ENCODE measurements at places on chromosomes 1 and 21. TPM values are rescaled to one million over a fixed set of nuclear protein-coding genes. Genes with fewer than 3 reads are reported as not detected.

DNA sequence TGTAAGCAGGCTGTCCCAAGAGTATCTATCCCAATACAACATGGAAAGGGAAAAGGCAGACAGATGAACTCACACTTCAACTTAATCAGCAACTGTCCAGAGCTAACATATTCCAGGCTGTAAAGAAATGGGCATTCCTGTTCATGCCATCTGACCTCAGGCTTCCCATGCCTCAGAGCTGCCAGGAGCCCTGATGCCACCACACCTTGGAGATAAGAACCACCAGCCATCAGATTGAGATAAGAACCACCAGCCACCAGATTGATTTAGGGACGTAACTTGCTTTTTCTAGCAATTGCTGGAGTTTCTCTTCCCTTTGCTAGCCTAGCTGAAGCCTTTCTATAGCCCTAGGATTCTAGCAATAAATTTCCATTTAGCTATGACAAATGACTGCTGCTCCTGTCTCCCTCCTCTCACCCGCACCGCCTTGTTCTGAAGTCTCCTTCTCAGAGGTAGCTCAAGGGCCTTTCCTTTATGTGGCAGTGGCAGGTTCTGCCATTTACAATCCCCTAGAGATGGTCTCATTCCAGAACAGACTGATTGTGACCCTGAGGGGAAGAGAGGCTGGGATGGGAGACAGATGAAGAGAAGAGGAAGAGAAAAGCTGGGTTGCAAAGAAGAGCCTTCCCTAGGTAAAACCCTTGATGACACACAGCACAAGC, 88.0 kb upstream of the CTTNBP2NL start:
- DNase-seq, result no peak

The CSF3R gene
- total RNA-seq, result 6.5 TPM

The CFAP45 gene
- total RNA-seq, result 0.56 TPM

The FCGR3B gene
- total RNA-seq, result not detected

- DNase-seq, result no peak
Measured at GRCh38 chr21:39882839-39883195, 15.6 kb downstream of the PCP4 start.

DNA sequence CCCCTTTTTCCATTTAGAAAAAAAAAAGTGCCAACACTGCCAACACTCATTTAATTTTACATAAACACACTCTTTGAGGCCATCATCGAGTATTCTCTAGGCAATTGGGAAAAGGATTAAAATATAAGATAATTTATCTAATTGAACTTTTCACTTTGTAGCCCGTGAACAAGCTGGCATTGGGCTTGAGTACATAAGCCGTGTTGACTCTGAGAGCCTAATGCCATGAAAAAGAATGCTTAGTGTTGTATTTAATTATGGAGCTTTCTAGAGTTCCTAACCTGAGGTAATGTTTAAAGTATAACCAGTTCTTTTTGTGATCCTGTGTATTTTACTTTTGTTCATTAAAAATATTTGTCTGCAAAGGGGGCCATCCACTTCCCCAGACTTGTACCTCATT, 193.8 kb downstream of the LYPLAL1 start:
- DNase-seq, result no peak

DNA sequence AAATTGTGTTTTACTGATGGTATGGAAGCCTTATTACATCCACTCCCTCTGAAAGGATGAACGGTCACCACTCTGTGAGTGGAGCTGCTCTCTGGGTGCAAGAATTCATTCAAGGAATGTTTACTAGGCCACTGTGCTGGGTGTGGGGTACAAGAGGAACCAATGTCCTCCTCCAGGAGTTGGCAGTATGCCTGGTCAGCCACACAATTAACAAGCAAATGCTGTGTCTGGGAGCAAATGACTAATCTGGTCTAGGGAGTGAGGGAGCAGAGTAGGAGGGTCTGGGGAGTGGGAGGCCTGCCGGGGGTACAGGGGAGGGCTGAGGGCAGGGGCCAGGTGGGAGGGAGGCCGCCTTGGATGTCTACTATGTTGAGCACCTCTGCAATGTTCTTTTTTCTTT, 27.2 kb upstream of the TDRD10 start:
- peak; percentile 58 for DNase-seq

GRCh38 chr1:27536767-27537166, 46.8 kb upstream of the WASF2 start:
- DNase-seq, result peak; percentile 94

The FCRL6 gene
- total RNA-seq, result 1.1 TPM

DNA sequence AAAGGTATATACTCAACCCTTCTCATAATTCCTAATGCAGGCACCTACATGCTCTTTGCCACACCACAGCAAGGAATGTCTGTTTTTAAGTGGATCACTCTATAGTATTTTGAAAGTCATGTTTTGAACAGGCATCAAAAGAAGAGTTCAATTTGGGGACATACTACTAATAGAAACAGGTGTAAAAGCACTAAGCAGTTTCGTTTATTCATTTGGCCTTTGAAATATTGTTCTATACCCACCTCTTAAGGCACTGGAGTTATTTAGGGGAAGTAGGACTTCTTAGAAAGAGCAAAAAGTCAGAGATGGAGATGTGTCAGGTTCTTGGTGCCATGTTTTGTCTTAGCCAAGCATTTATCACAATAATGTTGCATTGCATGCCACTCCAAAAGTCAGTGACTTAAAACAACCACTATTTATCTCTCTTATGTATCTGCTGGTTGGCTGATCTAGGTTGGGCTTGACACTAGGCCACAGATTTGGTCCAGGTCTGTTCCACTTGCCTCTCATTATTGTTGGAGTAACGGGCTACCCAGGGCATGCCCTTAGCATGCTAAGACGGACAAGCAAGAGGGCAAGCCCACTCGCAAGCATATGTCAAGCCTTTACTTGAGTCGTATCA, 107.5 kb downstream of the RGL1 start:
- no peak for DNase-seq

The LRIG2 gene
- 24.7 TPM for total RNA-seq

- DNase-seq, result no peak
Measured at GRCh38 chr1:241846862-241847539, 1.0 kb upstream of the EXO1 start.

DNA sequence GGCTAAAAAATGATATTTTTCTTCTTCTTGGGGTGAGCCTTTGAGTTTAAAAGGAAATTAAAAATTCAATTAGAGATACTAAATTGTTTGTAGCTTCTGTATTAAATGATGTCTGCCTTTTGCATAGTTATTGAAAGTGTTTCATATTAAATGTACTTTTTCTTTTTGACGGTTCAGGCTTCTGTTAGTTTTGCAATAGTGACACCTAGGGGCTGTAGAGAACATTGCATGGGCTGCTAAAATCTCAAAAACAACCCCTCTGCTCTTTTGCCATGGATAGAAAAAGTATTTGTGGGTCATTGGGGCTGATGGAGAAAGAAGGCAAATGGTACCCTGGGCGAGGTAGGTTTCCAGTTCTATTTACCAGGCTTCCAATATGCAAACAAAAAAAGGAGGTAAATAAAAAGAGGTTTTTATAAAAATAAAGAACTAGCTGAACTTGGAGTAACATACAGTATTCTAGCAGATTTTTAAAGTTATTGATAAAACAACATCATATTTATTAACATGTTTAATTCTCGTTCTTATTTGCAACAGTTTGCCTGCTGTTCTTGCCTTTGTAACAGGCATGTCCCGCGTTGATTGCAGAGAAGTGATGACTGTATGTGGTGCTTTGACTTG, 115.4 kb upstream of the HOOK1 start:
- no peak for DNase-seq

DNA sequence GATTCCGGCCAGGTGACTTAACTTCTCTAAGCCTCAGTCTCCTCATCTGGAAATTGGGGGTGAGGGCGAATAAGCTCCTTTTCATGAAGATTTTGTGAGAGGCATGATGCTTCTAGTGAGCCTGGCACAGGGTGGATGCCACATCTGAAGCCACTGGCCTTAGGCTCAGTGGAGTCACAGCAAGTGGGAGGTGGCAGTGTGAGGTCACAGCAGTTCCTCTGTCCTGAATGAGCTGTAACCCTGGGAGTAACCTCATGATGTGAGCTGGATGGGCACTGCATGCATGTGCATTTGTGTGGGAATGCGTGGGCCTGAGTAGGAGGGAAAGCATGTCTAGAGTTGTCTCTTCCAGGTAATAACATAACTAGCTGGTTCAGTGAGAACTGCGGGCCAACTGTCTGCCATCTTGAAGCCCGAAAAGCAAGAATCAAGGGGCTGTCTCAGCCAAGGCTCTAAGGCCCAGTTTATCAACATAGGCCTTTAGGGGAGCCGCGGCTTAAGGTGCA, 27.0 kb upstream of the HTR1D start:
- no peak for DNase-seq

DNA sequence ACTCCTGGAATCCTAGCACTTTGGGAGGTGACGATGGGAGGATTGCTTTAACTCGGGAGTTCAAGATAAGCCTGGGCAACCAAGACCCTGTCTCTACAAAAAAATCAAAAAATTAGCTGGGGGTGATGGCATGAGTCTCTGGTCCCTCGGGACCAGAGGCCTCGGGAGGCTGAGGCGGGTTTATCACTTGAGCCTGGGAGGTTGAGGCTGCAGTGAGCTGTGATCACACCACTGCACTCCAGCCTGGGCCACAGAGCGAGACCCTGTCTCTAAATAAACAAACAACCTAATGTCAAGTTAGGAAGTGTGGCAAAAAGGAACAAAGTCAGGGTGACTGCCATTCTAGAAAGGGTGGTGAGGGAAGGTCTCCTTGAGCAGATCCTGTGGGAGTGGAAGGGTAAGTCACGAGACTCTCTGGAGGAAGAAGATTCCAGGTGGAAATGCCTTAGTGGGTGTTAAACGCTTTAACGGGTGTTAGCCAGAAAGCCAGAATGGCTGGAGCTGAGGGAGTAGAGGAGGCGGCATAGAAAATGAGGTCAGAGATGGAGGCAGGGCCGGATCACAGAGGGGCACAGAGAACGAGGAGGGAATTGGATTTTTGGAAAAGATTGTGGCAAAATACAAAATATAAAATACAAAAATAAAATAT, 62.2 kb upstream of the ATP5PO start:
- no peak for DNase-seq

The OR2AK2 gene
- not detected for total RNA-seq

DNA sequence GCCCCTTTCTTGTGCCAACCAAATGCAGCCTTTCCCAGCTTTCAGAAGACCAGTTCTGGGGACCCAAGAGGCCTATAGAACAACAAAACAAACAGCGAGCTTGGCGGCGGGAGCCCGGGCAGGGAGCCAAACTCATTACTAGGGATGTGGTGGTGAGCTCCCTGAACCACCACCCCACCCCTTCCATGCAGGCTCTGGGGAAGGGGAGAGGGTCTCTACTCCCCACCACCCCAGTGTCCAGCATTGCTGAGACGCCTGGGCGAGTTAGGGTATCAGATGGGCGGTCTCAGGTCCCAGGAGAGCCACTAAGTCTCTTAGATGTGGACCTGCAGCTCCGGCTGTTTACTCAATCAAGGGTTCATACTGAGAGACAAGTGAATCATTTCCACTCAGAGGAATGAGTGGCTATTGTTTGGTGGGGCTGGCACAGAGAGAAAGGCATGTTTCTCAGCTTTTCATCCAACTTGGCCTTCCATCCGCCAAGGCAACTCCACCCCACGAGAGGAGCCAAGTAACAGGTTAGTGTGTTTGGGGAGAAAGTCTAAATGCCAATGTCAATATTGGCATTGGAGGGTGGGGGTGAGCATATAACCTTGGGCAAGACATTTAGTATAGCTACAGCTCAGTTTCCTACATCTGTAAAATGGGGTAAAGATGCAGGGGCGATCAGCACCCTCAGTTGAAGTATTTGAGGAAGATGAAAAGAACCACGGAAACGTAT, 40.9 kb downstream of the PLXNA2 start:
- DNase-seq, result peak; percentile 73
